IMR-90 (cell line): ENCODE measurements at places on chromosomes 3 and 15. TPM values are rescaled to one million over a fixed set of nuclear protein-coding genes. Genes with fewer than 3 reads are reported as not detected.

SAMD7 gene
- not detected in 2 replicates for total RNA-seq

GRCh38 chr3:49255718-49256511 is 21.1 kb downstream of the C3orf62 start:
- no peak overlapping the region for H3K27ac ChIP-seq
- H3K36me3 ChIP-seq = no peaks in the 10 kb centered on the region
- no peaks in the 10 kb centered on the region for H3K27me3 ChIP-seq
- no peak overlapping the region for H3K4me3 ChIP-seq
- no peaks in the 10 kb centered on the region; the same call in 1 of the 2 replicates for H3K4me1 ChIP-seq

DNA sequence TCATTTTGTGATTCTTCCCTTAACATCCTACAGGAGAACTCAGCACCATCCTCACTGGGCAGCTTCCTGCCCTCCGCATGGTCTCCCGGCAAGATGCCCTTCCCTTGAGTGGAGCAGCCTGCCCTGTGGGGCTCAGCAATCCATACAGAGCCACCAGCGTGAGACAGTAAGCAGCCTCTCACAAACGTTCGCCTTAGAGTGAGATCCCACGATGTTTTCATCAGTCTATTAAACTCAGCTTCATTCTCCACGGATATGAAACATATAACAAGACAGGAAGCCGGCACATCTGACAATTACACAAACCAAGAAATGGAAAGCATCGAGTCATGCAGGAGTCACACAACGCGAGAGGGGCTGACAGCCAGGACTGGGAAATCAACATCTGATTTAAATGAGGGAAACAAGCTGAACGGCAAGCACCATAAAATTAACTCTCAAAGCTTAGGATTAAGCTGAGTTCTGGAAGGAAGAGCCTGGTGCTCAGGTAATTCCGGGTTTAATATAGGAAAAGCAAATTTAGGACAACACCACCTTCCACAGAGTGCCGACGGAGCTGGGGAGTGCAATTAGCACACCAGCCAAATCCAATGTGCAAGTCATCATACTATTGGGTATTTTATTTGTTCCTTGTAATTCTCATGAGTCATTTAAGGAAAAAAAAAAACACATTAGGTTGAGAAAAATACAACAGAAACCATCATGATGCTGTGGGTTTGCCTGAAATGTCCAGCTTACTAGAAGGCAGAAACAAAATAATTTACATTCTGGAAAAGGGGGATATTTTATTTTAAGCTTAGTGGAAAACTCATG is 272.0 kb downstream of the OCA2 start:
- H3K4me1 ChIP-seq = no peaks in the 10 kb centered on the region
- H3K4me3 ChIP-seq = no peak overlapping the region
- no peak overlapping the region for H3K27ac ChIP-seq
- H3K27me3 ChIP-seq = no peaks in the 10 kb centered on the region
- no peaks in the 10 kb centered on the region for H3K36me3 ChIP-seq

- peaks cover 30% of the 10 kb centered on the region for H3K4me1 ChIP-seq
- H3K27ac ChIP-seq = no peak overlapping the region
- H3K36me3 ChIP-seq = peaks cover 39% of the 10 kb centered on the region
- H3K4me3 ChIP-seq = no peak overlapping the region
These were observed 42.9 kb downstream of the PML start for GRCh38 chr15:74037171-74038117.
